ENCODE measurements at places on chromosomes 11 and 22. TPM values are rescaled to one million over a fixed set of nuclear protein-coding genes. Genes with fewer than 3 reads are reported as not detected.

- DNase-seq, result no peak
Measured at GRCh38 chr22:50563413-50564160, 868 bp upstream of the SYCE3 start.

LRRN4CL gene
- 30.9 TPM for total RNA-seq

DNA sequence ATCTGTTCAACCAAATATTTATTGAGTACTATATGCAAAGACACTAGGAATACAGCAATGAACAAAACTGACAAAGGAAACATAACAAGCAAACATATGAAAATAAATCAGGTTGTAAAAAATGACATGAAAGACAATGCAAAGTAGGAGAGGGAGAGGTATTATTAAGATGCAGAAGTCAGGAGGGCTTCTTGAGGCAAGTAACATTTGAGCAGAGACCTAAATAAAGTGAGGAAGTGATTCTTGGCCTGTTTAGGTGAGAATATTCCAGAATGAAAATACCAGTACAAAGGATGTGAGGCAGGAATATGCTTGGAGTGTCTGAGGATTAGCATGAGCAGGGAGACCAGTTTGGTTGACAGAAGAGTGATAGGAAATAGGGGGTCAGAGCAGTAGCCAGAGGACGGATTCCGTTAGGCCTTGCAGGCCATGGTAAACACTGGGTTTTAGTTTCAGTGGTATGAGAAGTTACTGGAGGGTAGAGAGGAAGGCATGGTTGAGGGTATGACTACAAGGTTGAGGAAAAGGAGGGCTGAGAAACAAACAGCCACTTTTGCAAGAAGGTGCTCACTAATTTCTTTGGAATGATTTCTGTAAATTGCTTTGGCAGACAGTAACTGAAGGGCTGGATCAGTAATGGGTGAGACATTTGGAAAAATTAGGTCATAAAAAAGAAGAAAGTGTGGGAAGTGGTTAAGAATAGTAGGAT, 191.9 kb downstream of the SWAP70 start:
- DNase-seq, result no peak

DNA sequence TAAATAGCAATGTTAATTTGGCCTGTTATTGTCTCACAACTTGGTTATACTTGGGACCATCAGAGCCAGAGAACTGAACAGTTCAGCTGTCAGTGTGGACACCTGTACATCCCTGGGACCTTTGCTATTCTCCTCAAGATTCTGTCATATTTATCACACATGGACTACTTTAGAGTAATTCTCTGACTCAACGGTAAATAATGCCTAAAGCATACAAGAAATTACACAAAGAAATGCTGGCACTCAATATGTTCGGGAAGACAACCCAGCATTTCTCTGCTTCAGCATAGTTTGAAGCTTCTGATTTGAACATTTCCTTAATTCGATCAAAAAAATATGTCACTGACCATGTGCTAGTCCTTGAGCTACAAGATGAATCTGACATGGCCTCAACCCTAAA, 34.6 kb upstream of the MMP13 start:
- DNase-seq, result no peak

- no peak for DNase-seq
Measured at GRCh38 chr11:30798547-30799236, 212.5 kb upstream of the MPPED2 start.

DNA sequence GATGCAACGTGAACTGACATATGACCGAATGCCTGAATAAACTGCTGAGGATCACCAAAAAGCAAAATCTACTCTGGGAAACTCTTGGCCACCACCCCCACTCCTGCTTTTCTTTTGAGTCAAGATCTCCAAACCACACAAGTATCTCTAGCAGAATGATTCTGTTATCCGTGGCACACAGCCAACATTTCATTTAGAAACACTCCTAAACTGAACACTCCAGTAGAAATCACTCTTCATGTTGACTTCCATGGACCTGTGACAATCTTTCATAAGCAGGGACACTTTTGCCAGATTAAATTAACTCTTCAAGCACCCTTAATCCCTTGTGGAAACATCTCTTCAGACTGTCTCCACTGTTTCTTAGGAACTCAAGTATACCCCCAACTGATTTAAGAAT, 44.4 kb downstream of the VSIG10L2 start:
- DNase-seq, result no peak

DNA sequence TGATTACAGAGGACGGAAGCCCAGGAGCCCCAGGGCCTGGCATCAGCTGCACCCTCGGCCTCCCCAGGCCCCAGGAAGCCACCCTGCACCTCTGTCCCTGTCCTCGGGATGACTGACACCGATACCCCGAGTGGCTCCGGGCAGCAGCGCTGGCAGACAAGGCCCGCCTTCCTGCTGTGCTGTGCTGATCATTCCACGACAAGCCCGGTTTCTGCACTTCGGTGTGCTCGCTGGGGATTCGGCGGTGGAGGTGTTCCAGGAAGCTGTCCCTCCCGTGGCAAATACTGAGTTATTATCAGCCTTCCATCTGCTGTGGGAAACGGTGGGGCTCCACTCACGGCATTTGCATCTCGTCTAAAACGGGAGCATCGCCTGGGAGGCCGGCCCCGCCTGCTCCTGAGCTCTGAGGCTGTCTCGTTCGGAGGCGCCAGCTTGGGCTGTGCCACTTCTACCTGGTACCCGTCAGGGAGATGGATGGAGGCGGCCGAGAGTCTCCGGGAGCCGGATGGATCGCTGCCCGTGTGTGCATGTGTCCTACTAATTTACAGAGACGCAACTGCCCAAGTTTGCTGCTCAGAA, 506.1 kb downstream of the BRD1 start:
- DNase-seq, result no peak

DNA sequence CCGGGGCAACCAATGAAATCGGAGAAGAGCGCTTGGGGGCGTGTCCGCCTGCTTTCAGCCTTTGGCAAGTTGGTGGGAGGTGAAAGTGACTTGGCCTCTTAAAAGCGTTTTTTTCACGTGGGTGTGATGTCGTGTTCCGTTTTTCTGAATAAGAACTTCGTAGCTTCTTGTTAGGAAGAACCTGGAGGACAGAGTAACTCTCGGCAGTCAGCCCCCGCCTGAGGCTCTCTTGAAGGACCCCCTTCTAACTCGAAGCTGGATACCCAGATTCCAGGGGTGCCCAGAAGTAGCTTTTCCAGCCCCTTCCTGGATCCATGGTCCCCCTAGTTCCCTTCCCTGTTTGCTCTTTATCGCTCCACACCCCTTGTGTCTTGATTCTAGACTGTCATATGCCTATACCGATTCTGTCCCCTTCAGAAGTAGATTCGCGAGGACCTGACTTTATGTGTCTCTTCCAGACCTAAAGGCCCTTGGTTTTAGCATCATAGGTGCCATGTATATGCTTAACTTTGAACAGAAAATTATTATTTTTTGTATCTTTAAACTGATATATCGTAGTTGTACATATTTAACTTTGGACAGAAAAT, 915 bp upstream of the OSBP start:
- no peak for DNase-seq

POGLUT3 gene
- total RNA-seq, result 20.9 TPM

DNA sequence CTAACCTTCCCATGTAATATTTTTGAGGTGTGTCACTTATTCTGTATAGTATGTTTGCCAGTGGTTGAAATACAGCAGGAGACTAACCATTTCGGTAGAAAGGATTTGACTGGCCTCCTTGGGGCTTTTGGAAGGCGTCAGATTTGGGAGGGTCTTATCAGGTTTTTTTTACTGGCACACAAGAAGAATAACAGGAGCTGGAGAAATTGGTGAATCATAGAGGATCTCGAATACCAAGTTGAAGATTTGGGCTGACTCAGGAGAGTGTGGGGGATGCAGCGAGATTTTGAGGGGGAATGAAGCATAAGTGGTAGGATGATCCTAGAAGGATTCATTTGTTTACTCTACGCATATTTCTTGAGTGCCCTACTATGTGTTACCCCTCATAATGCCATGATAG, 200.5 kb downstream of the DDX10 start:
- no peak for DNase-seq

DNA sequence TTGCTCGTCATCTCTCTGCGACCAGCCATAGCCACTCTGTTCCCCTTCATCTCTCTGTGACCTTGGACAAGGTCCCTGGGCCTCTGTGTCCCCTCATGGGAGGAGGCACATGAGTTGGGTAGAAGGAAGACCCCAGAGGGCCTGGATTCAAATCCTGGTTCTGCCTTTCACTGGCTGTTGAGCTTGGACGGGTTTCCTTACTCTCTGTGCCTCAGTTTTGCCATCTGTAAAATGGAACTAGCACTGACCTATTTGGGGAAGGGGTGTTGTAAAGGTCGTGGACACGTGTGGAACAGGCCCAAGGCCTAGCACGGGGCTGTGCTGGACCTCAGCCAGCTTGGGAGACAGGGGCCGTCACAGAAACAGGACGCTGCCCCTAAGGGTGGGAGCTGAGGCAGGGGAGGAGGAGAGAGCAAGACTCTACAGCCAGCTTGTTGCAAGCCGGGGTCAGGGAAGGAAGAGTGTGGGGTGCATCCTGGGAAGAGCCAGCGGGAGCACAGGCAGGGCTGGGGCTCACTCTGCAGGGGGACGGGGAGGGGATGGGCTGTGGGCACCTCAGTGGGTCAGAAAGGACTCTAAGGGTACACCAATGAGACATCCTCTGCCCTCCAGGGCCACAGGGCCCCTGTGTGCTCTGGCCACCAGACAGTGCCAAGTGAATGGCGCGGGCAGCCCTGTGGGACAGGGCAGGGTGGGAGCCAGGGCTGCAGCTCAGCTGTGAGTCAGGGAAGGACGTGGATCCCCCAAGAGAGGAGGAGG, 59.1 kb downstream of the WNT7B start:
- no peak for DNase-seq

DNA sequence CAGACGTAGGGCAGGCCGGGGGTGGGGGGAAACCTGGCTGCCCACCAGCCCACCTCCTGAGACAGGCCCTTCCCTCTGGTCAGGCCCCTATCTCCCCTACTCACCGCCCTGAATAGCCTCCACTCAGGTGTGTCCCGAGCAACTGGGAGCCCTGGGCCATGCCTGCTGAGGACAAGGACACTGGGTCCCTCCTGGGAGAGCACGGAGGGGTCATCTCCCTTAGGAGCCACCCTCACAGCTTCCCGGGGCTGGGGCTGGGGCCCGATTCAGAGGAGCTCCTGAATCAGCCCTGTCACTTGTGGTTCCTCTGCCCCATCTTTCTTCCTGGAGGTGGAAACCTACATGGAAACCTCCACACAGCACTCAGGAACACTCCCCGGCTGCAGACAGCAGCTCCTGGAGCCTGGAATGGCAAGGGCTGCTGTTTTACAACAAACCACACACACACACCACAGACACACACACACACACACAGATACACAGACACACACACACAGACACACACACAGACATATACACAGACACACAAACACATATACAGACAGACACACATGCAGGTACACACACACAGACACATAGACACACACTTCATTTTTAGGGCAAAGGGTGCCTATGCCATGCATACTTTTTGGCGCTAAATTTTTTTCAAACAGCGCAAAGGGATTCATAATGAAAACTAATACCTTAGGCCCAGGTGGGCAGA, 9.6 kb upstream of the EMID1 start:
- no peak for DNase-seq

APOL1 gene
- 83.1 TPM for total RNA-seq

- DNase-seq, result no peak
Measured at GRCh38 chr11:76740772-76741171, 42.4 kb upstream of the TSKU start.

DNA sequence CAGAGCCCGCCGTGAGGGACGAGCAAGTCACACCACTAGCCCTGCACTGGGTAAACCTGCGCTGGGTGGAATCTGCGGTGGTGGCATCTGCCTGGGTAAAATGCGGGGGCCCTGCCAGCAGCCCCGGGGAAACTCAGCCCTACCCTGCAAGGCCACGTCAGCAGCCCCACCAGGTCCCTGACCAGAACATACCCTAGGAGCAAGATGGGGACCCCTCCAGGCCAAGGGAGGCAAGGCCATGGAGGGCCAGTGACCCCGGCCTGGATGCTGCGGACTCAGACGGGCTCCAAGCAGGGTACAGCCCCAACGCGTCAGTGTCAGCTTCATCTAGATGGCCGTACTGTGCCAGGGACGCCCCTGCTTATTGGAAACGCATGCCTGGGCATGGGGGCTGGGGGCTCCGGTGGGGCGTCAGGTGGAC, 26.3 kb downstream of the TOLLIP start:
- DNase-seq, result no peak

- no peak for DNase-seq
Measured at GRCh38 chr22:27629908-27630673, 171.5 kb downstream of the MN1 start.

PAMR1 gene
- total RNA-seq, result 17.7 TPM

DNA sequence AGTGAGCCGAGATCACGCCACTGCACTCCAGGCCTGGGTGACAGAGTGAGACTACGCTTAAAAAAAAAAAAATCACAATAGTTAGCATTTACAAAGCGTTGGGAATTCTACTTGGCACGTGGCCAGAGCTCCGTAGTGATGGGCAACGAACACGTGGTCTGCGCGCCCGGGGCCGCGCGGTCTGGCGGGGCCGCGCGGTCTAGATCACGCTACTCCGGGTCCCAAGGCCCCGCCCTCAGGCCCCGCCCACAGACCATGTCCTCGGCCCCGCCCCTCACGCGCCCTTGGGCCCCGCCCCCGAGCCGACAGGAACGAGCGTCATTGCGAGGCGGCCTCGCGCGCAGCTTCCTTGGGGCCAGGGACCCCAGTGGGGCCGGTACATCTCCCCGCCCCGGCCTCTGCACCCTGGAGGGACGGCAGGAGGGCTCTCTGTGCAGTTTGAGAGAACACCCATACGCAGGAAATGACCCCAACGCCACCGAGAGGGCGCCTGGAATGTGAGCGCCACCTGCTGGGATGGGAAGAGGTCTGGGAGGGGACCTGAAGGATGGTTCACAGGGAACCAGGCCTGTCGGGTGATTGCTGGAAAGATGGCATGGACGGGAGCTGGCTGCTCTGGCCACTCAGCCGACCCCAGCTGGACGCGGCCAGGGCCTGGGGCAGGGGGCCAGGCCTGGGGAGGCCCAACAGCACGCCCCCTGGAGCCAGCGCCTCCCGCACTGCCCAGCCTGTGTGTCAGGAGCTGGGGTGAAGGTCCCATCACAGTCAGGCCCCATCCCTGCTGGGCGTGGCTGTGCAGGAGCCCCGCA, 2.0 kb upstream of the PTDSS2 start:
- peak; percentile 98 for DNase-seq

DNA sequence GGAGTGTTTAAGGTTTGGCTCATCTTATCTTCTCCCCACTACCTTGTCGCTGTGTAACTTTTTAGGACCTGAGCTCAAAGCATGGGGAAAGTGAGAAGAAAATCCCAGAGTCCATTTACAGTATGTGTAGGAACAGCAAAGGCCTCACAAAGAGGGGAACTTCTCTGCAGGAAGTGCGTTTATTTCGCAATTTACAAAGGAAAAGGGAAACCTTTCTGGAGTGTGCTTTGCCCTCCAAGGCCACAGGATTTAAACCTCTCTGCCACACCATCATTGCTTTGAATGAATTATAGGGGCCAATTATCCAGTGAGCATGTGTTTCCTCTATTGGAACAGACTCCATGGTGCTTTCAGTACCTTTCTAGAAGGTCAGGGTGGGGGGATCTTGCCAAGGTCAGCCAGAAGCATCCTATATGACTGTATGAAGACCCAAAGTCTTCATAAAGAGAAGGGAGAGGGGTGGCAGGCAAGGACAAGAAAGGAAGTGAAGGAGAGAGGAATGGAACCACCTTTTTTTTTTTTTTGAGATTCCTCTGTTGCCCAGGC, 68.1 kb upstream of the LMO2 start:
- no peak for DNase-seq

- no peak for DNase-seq
Measured at GRCh38 chr11:78429209-78429608, 11.6 kb upstream of the GAB2 start.
